ENCODE measurements at places on chromosomes 2 and 18.

DNA sequence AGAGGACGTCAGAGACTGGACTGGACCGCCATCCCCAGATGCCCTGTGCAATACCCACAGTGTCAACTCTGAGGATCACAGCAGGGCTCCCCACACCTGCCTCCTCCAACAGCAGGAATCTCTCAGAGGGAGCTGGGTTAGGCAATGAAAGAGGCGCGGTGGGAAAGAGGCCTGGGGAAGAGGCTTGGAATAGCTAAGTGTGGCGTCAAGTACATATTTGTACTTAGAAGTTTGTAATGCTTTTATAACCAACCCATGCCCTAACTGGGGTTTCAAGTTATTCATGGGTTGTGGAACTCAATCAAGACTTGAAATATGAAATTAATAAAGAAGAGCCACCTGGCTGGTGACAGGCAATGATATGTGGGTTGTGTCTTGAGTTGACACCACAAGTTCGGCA is 28.7 kb downstream of the CYP26B1 start:
- no peak for DNase-seq

- no peak for DNase-seq
These were observed 110.6 kb downstream of the MSTN start for GRCh38 chr2:189951791-189952535.

DNA sequence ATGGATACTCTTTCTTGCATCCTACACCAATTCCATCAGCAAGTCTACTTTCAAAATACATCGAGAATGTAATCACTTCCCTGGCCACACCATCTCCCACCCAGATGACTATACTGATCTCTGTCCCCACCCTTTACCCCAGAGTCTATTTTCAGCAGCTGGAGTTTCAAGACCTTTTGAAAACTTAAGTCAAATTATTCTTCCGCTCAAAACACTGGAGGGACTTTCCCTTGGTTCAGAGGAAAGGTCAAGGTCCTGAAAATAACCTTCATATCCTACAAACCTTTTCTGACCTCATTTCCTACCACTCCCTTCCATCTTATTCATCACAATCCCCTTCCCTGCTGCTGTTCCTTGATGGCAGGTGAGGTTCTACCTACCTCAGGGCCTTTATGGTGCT is 58.8 kb upstream of the LYPD6 start:
- DNase-seq = no peak

DNA sequence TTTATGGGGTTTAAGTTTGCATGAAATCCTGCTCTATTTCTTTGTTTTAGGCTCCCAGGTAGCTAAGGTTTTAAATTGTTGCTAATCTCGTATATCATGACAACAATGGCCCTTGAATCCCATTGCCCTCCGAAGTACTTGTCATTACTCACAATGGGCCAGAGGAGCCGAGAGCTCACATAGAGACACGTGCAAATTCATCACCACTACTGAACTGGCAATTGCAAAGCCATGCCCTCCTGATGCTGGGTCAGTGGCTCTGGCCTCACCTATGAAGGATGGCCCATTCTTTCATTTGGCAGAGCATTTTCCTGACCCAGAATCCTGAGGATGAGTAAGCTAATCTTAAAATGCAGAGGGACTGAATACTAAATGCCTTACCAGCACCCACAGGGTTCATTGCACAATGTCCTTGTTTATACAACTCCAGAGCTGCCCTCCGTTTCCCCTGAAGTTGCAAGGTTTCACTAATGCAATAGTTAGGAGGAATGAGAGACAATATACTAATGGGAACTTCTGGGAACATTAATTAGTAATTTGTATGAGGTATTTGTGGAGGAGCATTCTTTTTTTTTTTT is 71.6 kb upstream of the GAREM1 start:
- DNase-seq = no peak

DNA sequence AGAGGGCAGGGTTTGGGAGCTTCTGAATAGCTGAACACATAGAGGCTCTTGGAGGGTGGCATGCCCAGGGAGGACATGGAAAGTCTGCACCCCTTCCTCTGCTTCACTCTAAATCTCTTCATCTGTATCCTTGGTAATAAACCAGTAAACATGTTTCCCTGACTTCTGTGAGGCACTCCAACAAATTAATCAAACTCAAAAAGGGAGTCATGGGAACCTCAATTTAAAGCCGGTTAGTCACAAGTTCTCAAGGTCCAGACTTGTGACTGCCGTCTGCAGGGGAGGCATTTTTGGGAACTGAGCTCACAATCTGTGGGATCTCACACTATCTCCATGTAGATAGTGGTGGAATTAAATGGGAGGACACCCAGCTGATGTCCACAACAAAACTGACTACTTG is 33.1 kb upstream of the STON1 start:
- no peak for DNase-seq

DNA sequence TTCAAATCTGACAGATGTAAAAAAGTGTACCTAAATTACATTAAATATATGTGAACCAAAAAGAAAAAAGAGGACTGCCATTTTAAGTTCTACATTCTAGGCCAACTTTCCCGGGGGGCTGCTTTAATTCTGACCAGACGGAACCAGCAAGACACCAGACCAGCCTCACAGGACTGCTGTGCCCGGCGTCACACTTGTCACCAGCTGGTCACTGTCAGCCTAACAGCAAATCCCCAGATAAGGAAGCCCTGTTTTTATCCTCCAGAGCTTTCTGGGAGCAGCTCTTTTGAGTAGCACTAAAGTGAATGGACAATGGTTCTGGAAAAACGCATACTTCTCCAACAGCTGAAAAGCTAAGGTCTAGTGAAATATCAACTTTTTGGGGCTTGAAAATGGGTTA is 35.6 kb downstream of the CYB5A start:
- no peak for DNase-seq

GRCh38 chr18:57965246-57965645 is 78.8 kb upstream of the NEDD4L start:
- DNase-seq = no peak

DNA sequence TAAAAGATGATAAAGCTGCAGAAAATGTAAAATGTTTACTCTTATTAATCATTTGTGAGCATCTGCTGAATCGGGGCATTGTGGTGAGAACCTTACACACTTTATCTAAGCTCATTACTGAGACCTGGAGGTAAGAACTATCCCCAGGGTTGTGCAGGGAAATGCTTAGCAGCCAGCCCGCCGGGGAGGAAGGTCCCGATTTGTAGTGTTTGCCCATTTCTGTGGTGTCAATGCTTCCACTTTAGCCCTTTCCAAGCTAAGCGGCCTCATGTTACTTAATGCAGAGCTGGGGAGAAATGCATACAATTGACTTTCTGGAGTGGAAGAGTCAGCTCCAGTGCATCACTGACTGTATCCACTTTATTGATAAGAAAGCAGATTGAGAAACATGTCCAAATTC is 20.8 kb upstream of the KCNK3 start:
- DNase-seq = no peak

- no peak for DNase-seq
These were observed 19.1 kb upstream of the ARHGAP25 start for GRCh38 chr2:68715353-68716041.

DNA sequence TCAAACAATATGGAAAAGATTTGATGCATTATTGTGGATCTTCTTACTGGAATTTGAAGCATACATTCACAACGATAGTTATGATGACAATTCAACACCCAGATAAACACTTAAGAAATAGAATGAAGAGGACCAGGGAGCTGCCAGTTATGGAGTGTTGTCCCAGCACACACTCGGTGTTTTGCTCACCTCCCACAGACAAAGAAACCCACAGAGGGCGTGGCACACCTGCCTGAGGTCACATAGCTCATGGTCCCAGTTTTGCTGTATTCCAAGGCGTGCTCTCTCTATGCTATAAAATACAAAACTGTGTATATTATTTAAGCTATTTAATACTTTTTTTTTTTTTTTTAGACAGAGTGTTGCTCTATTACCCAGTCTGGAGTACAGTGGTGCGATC is 31.1 kb downstream of the EFR3B start:
- no peak for DNase-seq

DNA sequence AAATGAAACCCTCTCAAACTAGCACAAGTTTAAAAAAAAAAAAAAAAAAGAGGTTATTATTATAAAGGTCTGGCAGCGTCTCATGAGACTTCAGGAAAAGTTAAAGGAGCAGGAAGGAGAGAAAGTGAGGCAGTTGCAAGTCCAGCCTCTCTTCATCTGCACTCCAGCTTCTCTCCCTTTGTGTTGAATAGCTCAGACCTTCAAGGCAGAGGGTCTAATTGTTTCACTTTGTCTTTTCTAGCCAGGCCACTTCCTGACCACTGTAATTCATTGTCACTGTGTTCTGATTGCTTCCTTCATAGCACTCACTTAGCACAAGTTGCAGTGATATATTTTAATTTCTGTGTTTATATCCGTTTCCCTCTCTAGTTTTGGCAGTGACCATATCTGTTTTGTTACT is 99.9 kb downstream of the SPATS2L start:
- DNase-seq = no peak

DNA sequence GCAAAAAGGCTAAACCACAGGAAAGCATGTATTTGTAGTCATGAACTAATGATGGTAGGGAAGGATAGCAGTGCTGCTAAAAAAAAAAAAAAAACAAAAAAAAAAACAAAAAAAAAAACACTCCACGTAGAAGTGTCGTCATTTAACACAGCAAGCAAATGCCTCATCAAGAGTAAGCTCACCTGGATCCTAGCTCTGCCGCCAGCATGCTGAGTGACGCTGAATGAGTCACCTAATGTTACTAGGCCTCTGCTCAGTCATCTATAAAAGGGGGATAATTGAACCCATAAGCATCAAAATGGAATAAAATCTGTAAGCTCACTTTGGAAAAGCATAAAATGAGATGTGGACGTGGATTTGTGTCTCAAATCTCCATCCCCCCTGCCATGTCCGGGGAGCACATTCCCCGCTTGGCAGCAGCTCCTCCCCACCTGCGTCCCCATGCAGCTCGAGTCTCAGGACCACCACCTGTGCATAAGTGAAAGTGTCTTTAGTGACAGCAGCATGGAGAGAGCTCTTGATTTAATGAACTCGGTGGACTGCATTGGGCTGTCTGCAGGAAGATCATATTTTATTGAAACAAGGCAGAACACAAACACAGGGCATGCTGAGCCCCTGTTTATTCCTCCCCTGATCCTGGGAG is 427.5 kb downstream of the LRATD1 start:
- no peak for DNase-seq

GRCh38 chr2:160289126-160289525 is 89.1 kb upstream of the ITGB6 start:
- no peak for DNase-seq

- no peak for DNase-seq
These were observed 114.7 kb upstream of the RAB6C start for GRCh38 chr2:129864719-129865118.

DNA sequence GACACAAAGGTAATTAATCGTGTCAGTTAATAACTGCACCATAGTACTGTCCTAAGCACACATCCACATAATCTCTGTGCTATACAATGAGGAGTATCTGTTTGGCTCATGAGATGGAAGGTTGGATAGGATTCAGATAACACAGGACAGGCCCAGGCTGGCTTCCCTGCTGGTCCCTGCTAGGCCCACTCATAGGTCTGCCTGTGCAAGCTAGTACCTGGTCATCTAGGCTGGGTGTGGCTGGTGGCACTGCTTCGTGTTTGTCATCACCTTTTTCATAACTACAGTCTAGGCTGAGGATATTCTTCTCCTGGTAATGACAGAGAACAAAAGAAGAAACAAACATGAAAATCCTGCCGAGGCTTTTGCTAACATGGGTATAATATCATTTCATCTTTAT is 392.8 kb downstream of the TRIB2 start:
- DNase-seq = no peak

GRCh38 chr2:196449083-196449482 is 190.4 kb upstream of the CCDC150 start:
- no peak for DNase-seq

GRCh38 chr2:95348609-95349567 is 51.7 kb downstream of the KCNIP3 start:
- no peak for DNase-seq

DNA sequence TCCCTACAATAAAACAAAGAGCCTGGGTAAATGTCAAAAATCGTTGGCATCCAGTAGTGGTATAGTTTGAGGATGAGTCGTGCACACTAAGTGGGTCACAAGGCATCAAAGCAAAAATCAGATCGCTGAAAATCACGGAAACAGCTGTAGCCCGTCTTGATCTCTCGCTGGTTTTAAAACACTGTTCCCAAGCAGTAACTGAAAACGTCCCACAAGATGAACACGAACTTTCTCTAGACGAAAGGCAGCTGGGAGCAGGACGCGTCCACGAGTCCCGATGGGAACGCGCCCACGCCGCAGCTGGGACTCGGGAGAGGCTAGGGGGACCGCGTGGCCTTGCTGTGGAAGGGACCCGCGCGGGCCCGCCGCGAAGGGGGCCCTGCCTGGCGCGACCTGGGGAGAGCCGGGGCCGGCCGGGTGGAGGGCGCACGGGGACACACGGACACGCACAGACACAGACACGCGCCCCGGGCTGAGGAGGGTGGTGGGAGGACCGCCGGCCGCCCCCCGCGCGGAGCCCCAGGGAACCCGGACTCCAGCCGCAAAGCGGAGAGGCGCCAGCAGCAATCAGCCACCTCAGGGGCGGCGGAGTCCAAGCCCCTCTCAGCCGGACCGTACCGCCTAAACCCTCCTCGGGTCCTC is 651 bp downstream of the STK17B start:
- DNase-seq = no peak

GRCh38 chr18:52312346-52312745 is 27.7 kb upstream of the DCC start:
- no peak for DNase-seq

DNA sequence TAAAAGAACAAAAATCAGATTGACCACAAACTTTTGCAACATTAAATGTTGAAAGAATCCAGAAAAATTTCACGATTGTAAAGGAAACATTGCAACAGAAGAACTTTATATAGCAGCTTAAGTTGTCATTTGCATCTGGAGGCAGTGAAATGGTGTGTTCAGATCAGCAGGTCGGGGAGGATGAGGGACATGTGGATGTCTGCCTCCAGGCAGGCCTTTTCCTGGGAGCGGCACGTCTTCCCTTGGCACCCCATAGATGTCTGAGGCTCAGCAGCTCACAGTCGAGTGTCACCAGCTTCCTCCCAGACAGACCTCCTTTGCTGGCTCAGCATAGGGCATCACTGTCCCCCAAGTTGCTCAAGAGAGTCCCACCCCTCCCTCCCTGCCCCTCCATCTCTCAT is 44.3 kb upstream of the ASB1 start:
- no peak for DNase-seq

DNA sequence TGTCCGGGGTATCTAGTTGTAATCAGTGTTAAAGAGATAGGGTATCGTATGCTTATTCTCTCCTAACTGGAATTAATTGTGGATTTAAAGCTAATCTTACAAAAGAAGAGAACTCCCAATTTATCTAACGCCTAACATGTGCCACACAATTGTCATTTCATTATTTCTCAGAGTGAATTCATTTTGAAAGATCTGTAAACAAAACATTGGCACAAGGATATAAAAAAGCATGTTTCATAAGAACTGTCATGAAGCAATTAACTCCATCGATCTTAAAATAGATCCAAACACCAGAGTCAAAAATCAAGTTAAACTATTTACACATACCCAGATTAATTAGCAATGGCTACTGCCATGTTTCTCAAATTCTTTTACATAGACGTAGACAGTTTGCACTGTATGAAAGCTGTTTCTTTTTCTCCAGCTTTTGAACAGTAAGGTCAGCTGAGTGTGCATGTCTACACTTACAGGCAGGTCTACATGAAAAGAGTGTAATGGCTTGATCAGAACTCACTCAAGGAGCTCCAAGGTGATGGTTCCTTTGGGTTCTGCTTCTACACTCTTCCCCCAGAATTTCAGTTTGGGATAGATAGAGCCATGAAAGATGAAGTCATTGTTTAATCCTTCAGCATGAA is 38.8 kb downstream of the CABYR start:
- no peak for DNase-seq

GRCh38 chr2:95729597-95729955 is 137.8 kb downstream of the TRIM43 start:
- DNase-seq = no peak

Data from stimulated activated CD8-positive, alpha-beta memory T cell treated with anti-CD3 and anti-CD28 coated beads, Interleukin-7, amount 100 ng/mL, for 4 hours (primary cell).